ENCODE measurements at places on chromosomes 12 and 14.

GRCh38 chr12:23950210-23950774 is 822 bp upstream of the SOX5 start:
- no peak for DNase-seq

- no peak for DNase-seq
These were observed 23.4 kb downstream of the RNFT2 start for GRCh38 chr12:116761499-116761898.

DNA sequence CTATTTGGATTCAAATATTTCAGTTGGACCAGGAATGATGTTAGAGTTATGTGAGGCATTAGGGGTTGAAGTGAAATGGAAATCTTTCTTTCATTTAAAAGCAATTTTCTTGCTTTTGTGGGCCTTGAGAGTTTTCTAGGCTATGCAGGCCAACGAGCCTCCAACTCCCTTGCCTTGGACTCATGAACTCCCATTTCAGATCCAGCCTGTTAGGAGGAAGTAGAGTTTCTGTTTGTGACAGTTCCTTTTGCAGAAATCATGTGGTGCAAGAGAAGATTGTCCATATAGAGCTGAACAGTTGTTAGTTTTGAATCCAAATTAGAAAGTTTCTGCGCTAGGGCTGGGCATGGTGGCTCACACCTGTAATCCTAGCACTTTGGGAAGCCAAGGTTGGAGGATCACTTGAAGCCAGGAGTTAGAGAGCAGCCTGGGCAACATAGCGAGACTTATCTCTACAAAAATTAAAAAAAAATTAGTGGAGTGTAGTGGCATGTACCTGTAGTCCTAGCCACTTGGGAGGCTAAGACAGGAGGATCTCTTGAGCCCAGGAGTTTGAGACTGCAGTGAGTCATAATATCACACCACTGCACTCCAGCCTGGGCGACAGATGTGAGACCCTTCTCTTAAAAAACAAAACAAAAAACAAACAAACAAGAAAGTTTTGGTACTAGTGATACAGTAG is 47.3 kb upstream of the MED13L start:
- DNase-seq, result no peak

DNA sequence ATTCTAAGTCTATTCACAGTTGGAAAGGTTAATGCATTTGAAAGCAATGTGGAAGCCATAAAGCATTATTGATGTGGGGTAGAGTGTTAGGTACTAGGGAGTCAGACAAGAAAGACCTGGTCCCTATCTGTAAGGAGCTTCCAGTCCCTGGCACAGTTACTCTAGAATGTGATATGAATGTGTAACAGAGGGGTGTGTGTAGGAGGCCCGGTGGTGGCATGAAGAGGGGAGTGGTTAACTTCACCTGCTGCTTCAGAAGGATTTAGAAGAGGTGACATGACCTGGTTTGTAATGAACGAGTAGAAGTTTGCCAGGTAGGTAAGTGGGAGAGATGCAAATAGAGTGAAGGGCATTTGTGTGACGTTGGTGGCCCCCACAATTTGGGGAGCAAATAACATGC is 15.1 kb upstream of the GALNT6 start:
- DNase-seq, result no peak

DNA sequence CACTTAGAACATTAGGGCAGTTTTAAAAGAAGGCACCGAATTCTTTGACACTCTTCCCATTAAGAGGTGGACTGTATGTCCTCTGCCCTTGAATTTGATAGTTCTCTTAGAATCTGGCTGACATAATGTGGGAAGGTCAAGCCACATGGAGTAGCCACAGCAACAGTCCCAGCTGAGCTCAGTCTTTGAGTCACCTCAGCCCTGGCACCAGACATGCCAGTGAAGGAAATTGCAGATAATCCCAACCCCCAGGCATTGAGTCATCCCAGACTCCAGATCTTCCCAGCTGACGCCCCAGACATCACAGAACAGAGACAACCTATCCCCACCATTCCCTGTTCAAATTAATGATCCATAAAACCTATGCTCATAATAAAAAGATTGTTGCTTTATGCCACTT is 83.4 kb downstream of the GTF2A1 start:
- no peak for DNase-seq
